ENCODE measurements at places on chromosomes 4 and X.
A peak's percentile ranks its signal among the peaks of the same experiment; 100 is the strongest.

GRCh38 chr4:11843340-11843739 lies 414.6 kb upstream of the HS3ST1 start:
- no peak for DNase-seq

DNA sequence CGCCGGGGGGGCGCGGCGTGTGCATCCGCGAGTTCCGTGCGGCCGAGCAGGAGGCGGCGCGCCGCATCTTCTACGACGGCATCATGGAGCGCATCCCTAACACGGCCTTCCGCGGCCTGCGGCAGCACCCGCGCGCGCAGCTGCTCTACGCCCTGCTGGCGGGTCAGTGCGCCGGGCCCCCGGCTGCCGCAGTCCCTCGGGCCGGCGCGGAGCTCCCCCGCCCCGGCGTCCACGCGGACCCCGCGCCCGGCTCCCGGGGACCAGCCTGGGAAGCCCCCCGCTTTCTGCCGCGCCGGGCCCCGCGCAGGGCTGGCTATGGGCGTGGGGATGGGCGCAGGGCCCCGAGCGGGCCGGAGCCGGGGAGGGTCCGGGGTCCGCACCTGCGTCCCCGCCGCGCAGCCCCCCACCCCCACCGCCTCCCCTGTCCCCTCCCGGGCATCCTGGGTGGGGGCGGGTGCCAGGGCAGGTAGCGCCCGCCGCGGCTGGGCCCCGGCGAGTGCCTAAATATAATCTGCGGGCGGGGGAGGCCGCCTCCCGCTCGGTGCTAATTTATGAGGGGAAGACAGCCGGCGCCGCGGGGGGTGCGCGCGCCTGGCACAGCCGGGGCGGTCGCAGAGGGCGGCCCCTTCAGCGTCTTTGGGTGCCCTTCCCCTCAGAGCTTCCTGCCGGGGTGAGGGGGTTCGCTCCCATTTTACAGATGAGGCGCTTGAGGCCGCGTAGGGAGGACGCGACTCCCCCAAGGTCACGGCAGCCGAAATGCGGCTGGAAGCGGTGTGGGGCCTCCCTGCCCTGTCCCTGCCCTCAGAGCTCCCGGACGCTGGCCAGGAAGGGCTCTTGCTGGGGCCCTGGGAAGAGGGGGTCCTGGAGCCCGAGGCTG lies 837 bp downstream of the NAT8L start:
- peak; percentile 11 for DNase-seq

DNA sequence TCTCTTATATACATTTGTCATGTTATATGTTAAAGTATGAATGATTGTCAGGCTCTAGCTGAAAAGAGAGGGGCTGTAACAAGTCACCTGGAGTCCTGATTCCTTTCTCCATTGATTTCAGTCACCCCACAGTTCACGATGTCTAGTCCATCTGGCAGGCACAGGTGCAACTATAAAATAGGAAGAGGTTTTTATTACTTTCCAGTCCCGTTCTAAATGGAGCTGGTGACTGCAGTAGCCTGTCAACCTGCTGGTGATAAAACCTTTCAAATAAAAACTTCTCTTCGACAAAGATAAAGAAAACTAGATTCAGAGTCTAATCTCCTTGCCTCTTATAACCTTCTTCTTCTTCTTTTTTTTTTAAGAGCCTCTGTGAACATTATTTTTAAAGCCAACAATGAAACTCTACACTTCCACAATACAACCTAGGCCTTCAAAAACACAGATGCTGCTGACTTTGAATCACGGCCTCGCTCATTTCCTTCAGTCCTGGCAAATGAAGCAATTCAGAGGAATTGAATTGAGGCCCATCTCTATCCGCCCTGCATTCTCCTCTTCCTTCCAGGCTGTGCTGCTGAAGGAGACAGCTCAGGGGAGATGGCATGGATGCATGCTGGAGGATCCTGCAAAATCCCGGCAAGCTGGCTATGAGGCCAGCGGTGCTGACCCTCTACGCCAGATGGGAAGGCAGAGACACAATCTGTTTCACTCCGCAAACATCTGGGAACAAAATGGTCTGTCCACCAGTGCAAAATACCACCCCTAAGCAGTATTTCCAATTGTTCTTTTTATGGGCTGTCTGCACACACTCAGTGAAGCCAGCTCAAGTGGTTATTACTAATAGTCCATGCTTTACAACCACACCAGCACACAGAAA lies 27.3 kb upstream of the CDKN2AIP start:
- DNase-seq, result no peak

GRCh38 chr4:20832826-20833225 lies 132.6 kb downstream of the PACRGL start:
- DNase-seq, result no peak

- no peak for DNase-seq
Observed at GRCh38 chr4:145541346-145541745, 59.7 kb downstream of the SMAD1 start.

DNA sequence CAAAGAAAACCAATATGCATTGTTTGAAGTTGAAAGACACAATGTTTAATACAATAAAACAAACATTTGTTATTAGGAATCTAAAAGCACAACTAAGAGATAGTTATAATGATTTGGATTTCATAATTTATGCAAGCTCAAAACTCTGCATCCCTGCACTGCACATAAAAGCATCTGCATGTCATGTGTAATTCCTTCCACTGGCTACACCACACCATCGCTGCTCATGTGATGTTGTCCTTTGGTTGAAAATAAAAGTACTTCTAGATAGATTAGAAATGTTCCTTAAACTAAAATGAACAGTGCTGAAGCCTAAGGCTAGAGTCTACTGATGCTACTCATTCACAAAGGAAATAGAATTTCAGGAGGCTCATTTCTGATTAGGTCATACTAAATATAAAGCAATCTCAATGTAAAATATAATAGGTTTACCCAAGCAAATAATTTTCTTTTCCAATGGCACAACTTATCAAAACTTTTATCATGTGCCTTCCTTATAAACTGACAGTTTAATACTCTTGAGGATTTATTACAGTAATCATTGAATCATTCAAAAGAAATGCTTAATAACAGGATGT lies 130.8 kb upstream of the DKK2 start:
- no peak for DNase-seq

- no peak for DNase-seq
Observed at GRCh38 chrX:123339221-123339905, 155.3 kb downstream of the GRIA3 start.

DNA sequence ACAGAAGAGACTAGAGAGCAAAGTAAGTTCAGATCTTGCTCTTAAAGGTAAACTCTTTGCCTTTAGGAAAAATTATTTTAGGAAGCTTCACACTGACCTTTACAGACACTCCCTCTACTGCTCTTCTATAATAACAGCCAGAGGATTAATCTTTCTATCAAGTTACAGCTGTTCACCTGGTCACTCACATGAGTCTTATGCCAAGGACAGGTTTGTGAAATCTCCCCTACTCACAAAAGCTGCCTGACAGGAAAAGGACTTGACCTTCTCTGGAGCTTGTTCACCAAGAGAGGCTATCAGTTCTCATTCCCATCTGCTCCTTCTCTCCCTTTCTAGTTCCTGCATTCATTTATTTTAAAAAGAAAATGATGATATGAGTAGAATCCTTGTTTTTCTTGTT lies 117.3 kb downstream of the C4orf51 start:
- DNase-seq, result no peak

DNA sequence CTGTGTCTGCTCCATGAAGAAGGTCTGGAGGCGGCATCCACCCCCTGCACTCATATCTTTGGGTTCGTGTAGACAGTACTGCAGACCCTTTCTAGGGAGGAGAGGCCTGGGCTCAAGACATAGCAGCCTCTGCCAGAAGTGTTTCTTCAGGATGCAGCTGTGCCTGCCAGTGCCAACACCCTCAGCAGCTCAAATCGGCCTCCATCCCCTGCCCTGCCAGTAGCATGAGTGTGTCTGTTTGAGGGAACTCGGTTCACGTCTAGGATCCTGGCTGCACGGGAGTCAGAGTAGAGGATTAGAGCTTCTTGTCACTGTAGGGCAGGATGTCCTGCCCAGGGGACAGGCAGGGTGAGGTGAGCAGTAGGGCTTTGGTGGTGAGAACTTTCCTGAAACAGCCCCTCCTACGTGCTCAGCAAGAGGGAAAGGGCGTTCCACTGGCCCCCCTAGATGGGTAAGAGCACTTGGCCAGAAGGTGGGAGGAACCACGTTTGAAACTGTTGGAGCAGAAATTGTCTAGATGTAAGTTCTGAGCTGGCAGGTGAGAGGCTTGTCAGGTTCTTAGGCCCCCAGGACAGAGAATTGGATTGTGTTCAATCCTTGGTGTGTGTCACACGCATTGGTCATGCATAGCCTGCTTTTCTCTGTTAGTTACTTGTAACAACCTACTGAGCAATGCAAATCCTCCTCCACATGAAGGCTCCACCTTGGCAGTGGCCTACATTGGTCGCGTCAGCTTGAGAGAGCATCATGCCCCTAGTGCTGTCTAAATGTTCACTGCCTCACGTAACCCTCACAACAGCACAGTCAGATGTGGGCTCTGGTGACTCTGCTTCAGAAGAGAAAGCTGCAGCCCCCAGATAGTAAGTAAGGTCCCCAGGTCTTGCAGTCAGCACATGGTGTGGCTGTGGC lies 25.8 kb upstream of the FAM193A start:
- DNase-seq, result no peak

DNA sequence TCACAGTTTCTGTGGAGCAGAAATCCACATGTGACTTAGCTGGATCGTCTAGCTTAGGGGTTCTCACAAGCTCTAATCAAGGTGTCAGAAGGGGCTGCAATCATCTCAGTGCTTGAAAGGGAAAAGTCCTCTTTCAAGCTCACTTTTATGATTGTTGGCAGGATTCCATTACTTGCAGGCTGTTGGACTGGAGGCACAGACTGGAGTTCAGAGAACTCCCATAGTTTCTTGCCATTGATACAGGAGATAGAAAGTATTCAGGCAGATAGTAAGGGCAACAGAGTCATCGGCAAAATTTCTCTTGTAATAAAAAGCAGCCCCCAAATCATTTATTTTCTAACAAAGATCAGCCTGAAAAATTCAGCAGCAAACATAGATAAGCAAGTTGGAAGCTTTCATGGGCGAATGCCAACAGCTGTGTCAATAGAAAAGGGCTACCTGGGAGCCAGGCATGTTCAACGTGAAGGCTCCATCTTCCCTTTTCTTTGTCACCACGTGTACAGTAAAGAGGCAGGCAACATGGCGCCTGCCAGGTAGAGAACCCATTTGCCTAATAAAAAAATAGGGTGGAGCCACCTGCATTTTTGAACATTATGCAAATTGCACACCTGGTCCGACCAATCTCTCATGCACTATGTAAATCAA lies 64.4 kb downstream of the CXCL13 start:
- no peak for DNase-seq

- DNase-seq, result no peak
Observed at GRCh38 chr4:145177906-145178538, 2.4 kb downstream of the OTUD4 start.

DNA sequence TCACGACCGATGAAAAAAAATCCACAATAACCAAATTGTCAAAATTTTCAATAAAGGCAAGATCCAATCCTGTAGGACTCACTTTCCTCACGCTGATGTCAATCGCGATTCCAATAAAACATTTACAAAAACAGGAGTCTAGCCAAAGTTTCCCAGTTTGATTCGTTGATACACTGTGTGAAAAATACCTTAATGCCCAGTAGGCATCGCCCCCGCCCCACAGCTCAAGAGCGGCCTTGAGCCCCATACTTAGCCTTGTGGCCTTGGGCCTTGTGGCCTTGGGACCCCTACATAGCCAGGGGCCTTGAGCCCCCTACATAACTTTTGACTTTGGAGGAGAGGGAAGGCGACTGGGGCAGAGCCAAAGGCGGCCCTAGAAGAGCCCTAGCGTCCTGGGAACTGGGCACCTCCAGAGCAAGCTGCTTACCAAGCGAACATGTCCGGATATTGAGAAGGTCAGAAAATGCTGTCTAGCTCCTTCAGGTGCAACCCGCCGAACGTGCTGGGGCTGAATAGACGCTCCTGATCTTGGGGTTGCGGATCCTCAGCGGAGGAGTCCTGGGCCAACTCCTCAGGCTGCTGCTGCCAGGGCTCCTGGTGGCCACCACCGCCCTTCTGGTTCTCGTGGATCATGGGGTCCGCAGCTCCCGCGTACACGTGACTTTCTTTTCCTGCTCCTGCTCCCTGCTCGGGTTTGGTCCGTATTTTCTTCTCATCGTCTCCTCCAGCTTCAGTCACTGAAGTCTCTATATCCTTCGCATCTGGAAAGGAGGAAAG lies 62.9 kb downstream of the RHOXF2B start:
- DNase-seq, result no peak

GRCh38 chr4:172390331-172390730 lies 577.1 kb downstream of the GALNTL6 start:
- no peak for DNase-seq

DNA sequence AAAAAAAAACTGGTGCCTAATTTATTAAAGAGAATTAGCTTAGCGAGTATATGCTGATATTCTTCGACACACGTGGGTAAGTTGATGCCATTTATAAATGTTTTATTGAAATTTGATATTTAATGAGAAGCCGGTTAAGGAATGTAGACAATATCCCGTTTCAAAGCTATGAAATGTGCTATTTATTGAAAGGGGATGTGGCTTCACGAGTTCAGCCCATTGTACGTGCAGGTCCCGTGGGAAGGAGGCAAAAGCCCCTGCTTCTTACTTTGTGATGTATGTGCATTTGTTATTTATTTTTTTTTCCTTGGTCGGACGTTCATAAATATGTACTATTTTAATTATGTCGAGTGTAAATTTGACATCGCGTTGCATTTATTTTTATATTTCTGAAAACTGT lies 20.2 kb downstream of the SHOX start:
- no peak for DNase-seq

- no peak for DNase-seq
Observed at GRCh38 chr4:145927030-145927429, 11.6 kb downstream of the ZNF827 start.

GRCh38 chrX:66030505-66031317 lies 9.2 kb downstream of the VSIG4 start:
- DNase-seq, result peak; percentile 52

DNA sequence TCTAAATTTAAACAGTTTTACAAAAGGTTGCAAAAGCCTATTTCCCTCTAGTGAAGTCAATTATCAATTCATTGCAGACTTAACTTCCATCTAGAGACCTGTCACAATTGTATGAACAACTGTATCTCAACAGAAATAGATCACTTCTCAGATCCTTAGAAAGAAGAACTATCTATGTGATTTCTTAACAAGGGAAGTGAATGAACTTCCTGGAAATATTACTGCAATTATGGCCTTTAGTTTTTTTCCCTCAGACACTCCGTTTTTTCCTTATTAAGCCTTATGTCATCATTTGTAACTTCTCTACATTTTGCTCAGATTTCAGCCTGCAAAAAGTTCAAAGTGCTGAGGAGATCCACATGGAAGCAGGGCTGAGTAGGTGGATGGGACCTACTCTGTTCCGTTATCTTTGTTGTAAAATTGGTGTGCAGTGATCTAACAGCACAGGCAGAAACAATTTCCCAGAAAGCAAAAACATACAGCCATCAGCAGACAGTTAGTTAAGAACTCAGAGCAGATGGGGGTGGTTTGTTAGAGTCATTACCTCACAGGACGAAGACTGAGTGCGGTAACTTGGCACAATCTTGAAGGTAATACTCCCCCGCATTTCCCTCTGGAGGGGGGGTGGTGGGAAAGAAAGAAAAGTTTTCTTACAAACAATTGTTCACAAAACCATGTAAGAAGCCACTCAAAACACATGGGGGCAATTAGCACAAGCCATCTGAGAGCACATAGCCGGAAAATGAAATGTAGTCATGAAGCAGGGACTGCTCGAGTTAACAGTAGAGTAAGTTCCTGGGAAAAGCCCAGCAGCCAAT lies 112.3 kb downstream of the NYX start:
- peak; percentile 32 for DNase-seq

Measured in CD4-positive, alpha-beta T cell treated with Interleukin-17A for 4 hours (primary cell).